Activated CD8-positive, alpha-beta memory T cell treated with anti-CD3 and anti-CD28 coated beads for 24 hours (primary cell): ENCODE measurements at places on chromosomes 4 and X.

DNA sequence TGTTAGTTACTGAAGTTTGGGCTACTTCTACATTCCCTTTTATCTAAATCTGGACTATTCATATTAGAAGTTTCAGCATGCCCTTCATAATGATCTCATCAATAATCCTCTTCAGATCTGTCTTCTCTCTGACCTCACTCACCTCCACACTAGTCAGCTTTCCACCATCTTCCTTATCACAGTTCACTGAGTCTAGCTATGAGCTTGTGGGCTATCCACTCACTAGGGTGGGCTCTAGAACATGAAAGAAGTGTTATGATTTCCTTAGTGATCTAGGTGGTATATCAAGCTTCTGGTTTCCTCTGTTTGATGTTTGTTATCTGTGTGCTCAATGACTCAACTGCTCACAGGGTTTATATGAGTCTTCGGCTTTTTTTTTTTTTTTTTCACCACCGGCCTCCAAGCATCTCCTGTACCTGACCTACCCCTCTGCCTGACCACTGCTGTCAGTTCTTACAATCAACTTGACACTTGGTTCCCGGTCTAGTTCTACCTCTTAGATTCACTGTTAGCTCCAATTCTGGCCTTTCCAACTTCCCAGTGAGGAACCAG is 103.1 kb downstream of the PAPSS1 start:
- DNase-seq, result no peak

GRCh38 chr4:6767748-6768538 is 14.6 kb upstream of the KIAA0232 start:
- DNase-seq, result no peak

- DNase-seq, result no peak
Observed at GRCh38 chrX:63961964-63962363, 176.9 kb upstream of the ARHGEF9 start.

- no peak for DNase-seq
Observed at GRCh38 chr4:84803720-84804119, 162.8 kb downstream of the WDFY3 start.

DNA sequence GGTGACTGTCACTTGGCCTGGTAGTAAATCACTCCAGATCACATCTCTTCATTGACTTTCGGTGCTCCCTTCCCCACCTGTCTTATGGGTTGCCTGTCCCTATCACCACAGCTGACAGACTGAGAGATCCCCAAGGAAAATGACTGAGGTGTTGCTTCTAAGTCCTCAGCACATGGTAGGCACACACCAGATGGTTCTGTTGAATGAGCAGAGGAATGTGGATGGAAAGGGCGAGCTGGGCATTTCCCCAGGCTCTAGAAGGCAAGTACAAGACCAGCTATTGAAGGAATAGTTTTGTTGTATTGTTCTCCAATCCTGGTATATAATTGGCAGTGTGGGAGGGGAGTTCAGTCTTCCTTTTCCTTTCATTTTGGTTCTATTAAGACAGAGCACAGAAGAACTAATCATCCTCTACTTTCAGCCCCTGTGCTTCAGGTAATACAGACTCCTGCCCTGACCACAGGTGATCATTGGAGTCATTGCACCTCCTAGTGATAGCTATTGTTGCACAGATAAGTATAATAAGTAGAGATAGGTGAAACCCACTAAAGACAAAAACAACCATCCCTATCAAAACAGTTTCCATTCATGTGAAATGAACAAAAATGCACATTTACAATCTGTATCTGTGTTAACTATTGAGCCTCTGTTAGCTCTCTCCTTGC is 158.6 kb downstream of the TRAM1L1 start:
- DNase-seq, result no peak

DNA sequence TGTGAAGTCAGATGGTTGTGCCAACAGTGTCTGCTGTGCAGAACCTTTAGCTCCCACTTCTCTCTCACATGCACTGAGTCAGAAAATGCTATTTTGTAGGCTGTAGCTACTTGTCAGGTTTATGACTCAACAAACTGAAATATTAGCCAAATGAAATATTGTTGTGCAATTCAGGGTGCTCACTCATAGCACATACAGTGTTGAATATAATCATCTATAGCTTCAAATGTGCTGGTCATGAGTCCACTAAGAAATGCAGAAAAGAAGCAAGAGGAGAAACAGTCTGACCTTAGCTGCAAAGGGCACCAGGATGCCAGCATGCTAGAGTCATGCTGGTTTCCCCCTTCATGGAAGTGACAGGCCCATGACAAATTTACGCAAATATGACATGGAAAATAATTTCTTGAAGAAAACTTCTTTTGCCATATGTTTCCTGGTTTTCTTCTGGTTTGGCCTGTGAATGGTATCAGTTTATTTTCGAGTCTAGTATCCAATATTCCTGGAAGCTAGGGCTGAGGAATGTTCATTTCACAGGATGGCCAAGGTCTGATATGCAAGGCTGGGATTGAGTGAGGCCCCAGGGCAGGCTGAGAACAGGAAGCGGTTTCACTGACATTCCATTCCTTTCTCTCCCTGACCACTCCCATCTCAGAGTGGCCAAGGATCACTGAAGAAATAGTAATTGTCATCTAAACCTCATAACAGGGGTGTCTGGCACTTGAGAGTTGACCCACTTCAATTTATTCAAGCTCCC is 10.3 kb upstream of the CXCL2 start:
- DNase-seq, result no peak

DNA sequence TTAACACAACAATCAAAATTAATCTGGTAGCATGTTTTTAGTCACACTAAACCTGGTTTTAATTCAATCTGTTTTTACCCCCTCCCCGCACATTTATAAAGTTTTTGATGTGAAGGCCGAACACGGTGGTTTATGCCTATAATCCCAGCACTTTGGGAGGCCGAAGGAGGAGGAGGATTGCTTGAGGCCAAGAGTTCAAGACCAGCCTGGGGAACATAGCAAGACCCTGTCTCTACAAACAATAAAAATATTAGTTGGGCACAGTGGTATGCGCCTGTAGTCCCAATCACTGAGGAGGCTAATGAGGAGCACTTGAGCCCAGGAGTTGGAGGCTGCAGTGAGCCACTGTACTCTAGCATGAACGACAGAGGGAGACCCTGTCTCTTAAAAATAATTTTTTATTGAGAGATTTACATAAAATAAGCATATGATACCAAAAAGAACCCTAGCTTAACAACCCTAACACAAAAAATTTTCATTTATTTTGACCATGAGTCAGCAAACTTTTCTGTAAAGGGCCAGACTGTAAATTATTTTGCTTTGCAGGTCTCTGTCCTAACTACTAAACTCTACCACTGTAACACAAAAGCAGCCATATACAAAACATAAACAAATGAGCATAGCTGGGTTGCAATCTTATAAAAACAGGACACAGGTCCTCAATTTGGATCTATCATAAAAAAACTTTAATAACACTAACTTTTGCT is 21.5 kb downstream of the HNRNPD start:
- no peak for DNase-seq

GRCh38 chr4:87570290-87570805 is 38.0 kb upstream of the DSPP start:
- DNase-seq, result no peak

DNA sequence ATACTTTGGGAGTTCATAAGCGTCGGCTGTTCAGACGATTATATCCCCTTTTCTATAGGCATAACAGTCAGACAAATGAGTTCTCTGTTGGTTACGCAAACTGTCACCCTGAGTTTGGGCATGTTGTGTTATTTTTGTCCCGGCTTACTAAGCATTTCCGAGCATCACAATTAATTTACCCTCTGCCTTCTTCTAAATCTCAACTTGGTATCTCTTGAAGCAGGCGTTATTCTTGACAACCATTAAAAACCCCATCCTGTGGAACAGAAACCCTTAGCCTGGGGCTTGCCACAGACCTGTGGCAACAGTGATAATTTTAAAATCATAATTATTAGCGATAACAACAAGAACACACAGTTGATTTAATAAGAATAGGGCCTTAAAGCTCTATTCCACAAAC is 558.7 kb downstream of the INPP4B start:
- no peak for DNase-seq

- no peak for DNase-seq
Observed at GRCh38 chr4:38002451-38003071, 42.4 kb downstream of the PTTG2 start.

DNA sequence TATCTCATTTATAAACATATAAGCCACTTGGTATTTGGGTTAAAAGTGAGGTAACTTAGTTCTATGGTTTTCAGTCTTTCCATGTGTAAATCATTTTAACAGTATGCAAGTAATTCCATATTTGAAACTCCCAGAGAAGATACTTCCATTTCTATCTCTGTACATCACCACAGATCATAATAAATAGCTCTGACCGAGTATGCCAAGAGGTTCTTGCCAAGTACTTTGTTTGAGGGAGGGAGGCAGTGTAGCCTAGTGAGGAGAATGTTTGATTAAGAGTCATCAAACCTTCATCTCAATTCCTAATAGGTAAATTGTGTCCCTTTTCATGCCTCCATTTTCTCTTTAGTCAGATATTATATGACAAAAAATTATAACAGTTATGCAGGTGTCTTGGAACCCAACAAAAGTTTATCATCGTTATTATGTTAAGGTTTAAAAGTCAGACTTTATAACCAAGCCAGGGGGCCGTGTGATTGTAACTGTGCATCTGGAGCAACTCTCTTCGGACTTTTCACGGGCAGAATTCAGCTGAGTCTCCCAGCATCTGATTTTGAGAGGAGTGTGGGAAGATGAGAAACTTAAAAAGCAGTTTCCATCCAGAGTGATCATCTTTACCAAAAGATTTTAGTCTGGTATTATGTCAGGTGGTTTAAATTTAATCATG is 123.8 kb downstream of the ANK2 start:
- no peak for DNase-seq

DNA sequence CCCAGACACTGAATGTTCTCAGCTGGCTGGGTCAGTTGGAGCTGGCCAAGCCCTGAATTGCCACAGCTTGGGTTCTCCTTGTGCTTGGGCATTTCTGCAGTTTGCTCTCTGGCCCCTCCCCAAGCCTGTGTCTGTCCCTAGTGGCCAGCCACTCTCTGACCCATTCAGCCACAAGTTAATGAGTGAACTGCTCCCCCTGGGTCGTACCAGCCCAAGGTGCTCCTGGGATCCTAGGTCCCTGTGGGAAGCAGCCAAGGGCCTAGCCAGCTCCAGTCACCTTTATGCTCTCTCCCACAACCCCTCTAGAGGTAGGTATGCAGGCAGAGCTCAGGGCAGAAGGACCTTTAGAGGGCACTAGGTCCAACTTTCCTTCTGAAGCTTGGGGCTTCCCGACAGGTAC is 51.5 kb downstream of the STARD8 start:
- DNase-seq, result no peak

- no peak for DNase-seq
Observed at GRCh38 chr4:104451573-104451972, 43.1 kb downstream of the CXXC4 start.

GRCh38 chr4:177008071-177008835 is 215.5 kb upstream of the VEGFC start:
- DNase-seq, result no peak

DNA sequence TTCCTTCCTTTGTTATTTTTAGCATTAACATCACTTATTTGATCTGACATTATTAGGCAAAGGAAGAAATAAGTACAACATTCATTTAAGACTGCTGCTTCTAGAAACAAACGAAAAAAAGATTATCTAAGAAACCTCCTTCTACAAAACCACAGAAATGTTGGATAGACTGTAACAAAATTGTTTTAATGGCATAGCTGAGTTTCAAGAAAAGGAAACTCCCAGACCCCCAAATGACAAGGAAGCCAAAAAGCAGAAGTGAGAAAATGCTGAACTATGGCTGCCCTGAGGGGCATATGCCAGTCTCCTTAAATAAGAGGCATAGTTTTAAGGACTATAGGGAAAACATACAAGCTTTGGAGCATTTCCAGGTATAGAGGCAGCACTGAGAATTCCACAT is 1431.6 kb upstream of the TENM3 start:
- no peak for DNase-seq

- DNase-seq, result no peak
Observed at GRCh38 chr4:169582203-169582602, 30.2 kb downstream of the NEK1 start.

DNA sequence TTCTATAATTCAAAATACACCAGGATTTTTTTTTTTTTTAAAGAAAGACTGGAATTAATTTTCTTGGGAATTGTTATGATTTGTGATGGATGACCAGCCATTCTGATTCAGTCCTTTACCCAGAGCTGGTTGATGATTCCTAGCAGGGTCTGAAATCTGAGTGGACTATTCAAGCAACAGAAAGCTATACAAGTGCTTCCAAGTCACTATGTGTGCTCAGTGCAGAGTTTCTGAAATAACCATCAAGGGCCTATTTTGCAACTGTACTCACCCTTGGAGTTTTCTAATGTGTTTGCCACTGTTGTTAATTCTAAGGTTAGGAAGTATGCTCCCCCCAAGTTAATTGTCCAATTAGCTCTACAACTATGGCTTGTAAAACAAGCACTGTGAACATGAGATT is 137.7 kb upstream of the RAPGEF2 start:
- no peak for DNase-seq

- DNase-seq, result no peak
Observed at GRCh38 chr4:138916763-138917162, 98.8 kb upstream of the NOCT start.

- DNase-seq, result no peak
Observed at GRCh38 chr4:158090323-158090722, 82.5 kb downstream of the GASK1B start.

- DNase-seq, result no peak
Observed at GRCh38 chrX:130055899-130056298, 54.4 kb downstream of the ELF4 start.

- DNase-seq, result no peak
Observed at GRCh38 chr4:103076747-103077347, at the start of gene SLC9B2. Gene SLC9B2 (minus strand): TSS chr4:103076761. CDS start chr4:103067550, 9,211 bp downstream.

DNA sequence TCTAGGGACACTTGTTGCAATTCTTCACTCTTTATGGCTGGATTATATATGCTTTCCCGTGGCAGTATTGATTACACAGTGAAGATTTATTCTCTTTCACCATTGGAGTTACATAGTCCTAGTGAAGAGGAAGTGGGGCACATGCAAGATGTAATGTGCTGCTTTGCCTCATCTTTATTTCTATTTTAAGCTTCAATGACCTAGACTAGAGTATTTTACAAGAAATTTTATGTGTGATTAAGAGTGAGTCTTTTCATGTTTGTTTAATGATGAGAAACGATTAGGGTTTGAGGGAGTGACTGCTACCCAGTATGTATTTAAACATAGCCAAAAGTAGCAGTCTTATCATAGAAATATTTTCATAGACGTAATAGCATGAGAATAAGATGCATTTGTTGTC is 30.8 kb downstream of the DIAPH2 start:
- no peak for DNase-seq

GRCh38 chr4:46549125-46549524 is 159.2 kb upstream of the GABRA2 start:
- DNase-seq, result no peak
